Lung (tissue), 17 donors: ENCODE measurements at places on chromosomes 5 and 9.

DNA sequence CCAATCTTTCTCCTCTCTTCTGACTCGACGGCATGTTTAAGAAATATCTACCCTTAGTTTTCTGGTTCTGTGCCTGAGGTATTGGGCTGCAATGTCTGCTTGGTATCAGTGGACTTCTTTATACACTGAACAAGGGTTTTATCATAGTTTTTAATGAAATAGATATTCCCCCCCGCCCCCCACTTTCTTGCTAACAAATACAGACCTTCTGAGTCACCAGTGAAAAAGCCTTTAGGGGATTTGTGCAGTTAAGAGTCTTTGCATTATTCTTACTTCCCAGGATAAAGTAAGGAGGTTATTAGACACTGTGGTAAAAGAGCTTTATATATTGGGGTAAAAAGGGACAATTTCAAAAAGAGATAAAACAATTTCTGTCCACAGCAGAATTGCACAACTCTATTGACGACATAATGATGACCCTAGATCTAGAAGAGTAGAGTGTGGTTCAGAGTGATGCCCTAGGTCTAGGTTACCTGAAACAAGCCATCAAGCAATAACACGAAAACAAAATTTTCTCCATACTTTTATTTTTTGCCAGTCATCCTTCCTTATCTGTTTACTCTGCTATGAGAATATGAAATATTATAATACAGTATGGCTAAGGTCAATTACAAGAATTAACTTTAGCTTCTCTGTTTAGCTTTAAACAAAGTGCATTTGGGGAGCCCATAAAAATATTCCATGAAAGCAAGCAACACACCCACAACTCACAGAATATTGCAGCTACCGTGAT is 110.7 kb downstream of the PLK2 start:
- no peak for DNase-seq

- no peak for DNase-seq
Observed at GRCh38 chr5:32100691-32101302, 73.3 kb downstream of the GOLPH3 start.

GRCh38 chr9:93501406-93501805 is 48.0 kb upstream of the FAM120AOS start:
- no peak for DNase-seq

DNA sequence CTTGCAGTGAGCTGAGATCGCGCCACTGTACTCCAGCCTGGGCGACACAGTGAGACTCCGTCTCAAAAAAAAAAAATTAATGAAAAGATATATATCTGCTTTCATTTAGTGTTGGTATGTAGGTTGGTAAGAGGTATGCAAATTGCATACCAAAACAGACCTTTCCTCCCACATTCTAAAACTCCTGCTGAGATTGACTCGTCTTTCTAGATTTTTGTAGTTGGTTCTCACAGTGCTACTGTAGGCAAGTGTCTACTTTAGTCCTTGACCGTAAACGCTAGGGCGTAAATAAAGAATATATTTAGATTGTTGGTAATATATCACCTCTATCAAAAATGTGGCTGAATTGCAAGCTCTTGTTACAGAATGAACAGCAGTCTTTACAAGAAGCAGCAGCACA is 445.9 kb downstream of the CHSY3 start:
- no peak for DNase-seq

- no peak for DNase-seq
Observed at GRCh38 chr9:114888607-114889006, 41.8 kb downstream of the TNFSF8 start.

DNA sequence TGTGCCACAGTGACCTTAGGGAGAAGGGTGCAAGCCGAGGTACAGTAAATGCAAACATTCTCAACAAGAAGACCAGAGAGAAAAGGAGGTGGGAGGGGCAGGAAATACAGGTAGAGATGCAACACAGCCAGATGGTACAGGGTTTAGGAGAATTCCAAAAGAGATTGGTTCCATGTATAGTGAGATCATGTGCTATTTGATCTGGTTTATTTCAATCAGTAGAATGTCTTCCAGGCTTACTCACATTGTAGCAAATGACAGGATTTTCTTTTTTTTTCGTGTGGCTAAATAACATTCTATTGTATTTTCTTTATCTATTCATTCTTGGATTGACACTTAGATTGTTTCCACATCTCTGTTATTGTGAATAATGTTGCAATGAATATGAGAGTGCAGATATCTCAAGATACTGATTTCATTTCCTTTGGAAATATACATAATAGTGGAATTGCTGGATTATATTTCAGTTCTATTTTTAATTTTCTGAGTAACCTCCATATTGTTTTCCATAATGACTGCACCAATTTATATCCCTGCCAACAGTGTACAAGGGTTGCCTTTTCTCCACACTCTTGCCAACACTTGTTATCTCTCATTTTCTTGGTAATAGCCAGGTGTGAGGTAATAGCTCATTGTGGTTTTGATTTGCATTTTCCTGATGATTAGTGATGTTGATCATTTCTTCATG is 107.8 kb upstream of the GAS1 start:
- DNase-seq: no peak

GRCh38 chr9:76018235-76018634 is 127.8 kb downstream of the PCSK5 start:
- DNase-seq: no peak

DNA sequence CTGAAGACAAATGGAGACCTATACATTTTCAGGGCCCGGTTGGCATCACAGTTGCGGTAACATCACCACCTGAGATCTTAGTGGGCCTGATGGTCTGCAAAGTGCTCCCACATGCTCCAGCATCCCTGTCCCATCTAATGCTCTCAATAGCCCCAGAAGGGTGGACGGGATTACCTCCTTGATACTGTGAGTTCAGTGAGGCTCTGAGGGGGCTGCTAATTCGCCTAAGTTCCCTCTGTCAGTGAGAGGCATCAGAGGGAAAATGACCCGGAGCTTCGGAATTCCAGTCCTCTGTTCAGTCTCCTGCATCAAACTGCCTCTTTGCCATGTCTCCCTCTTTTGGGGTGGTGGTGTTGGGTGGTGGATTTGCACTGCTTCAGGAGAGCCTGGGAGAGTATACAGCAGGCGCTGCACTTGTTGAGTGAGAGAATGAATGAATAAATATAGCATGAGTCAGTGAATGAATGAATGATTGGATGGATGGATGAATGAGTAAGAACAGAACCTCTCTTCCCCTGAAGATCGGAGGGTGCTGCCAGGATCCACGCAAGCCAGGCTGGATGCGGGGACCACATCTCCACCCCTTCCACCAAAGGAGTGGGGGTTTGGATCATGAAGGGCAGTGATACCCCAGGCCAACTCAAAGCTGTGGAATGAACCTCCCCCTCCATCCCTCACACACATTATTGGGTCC is 141.0 kb downstream of the GABBR2 start:
- no peak for DNase-seq

GRCh38 chr9:9117866-9118265 is 1318.3 kb upstream of the DMAC1 start:
- no peak for DNase-seq

GRCh38 chr9:134566196-134566847 is 75.3 kb upstream of the COL5A1 start:
- DNase-seq: no peak

DNA sequence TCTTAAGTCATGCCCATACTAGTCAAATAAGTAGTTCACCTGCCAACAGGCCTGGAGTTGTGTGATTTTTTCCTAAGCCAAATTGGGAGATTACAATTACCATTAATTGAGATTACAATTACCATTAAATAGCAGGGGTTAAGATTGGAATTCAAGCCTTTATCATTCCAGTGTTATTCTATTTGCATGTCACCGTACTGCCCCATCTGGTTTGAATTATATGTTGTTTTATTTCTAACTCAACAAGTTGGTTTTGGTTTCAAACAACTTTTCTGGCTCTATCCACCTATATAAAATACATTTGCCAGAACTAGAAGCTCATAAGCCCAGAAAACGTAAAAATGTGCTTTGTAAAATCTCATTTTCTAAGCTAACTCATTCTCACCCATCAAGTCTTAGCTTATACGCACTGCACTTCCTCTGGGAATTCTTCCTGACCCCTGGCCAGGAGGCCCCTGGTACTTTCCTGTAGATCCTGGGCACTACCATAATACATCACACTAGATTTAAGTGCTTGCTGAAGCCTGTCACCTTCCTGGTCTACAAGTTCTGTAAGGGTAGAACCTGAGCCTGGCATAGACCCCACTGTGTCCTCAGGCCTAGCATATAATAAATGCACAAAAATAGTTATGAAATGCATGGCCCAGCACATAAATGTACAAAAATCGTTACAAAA is 242.0 kb upstream of the TRPM3 start:
- DNase-seq: no peak

DNA sequence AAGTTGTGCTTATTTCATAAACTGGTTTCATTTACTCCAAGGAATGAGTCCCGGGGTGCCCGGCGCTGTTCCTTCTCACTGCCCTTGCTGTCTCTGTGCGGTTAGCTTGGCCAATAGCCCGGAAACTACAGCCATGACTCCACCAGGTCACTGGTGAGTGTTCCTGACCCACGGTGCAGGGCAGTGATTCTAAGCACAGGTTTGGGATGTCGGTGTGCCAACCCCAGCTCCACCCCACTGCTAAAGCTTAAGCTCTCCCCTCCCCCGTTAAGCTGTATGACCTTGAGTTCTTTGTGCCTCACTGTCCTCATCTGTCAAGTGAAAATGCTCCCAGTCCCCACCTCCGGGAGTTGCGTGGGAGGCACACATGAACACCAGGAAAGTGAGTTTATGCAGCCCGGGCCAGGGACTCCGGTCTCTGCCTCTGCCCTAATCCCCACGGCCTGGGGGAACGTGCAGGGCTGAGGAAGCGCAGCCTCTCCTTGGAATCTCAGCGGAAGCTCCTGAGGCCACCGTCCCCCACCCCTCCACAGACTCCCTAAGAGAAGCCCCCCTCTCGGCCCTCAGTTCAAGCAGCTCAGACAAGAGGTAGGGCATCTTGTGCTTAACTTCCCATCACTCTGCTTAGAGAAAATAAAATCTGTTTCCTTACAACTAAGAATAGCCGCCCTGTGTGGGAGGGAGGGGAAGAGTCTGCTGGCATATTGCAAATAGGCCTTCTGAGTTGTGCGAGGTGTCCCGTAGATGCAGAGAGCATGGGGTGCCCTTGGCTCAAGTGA is 92.0 kb upstream of the RAI14 start:
- no peak for DNase-seq

DNA sequence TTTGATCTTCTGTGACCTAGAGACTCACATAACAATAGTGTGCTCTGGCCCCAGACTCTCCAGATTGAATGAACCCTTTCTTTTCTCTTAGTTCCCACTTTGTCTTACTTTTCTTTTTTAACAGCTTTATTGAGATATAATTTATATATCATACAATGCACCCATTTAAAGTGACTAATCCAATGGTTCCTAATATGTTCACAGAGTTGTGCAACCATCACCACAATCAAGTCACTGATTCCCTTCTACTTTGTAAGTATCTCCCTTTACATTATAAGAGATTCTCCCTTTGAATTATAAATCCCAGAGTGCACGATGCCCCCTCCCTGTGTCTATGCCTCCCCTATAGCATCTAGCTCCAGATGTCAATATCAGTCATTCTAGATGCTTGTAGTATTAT is 172.4 kb downstream of the HINT1 start:
- DNase-seq: no peak

- DNase-seq: no peak
Observed at GRCh38 chr5:71969460-71969859, 137.8 kb upstream of the MAP1B start.

DNA sequence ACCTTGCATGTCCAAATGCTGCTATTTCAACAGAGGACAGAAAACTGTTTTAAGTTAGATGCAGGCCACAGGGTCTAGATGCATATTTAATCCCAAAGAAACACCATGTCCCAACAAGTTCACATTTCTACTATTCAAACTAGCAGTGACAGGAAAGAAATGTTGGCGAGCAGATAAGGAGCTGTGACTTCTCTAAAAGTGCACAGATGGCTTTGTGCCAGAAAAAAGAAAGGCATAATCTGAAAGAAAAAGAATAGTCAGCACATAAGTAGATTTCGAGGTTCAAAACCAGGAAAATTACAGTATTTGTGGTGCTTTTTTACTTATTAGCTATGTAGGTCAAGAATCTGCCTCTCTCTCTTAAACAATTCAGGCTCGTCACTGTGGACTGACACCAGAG is 178.3 kb downstream of the DNAH5 start:
- DNase-seq: no peak

DNA sequence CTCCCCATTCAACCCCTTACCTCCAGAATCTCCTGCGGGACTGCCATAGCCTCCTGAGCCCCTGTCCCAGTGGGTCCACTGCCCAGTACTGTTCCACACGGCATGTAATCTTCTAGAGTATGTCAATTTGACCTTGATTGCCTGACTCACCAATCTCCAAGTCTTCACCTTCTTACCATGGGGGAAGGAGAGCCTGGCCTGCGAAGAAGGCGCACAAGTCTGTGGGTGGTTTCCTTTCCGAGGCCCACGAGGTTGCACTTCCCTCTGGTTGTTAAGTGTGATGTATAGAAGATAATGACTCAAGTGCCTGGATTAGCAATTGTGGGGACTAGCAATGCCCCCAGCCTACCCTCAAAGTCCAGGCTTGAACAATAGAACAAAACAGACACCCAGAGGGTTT is 8.1 kb upstream of the TENT4A start:
- DNase-seq: no peak

DNA sequence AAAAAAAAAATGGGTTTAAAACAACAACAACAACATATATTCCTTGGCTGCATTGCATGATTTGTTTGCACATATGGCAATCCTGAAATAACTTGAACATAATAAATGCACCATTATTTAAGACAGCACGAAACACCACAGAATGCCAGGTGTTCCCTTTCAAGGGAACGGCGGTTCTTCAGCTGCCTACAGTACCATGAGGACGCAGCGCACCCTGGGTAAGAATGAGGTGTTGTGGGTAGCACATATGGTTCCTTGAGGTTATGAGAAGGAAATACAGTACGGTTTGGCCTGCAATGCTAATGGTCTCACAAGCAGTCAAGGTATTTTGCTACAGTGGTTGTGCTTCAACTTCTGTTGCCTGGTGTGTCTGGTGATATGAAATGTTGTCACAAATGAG is 174.8 kb downstream of the SLC12A2 start:
- no peak for DNase-seq

DNA sequence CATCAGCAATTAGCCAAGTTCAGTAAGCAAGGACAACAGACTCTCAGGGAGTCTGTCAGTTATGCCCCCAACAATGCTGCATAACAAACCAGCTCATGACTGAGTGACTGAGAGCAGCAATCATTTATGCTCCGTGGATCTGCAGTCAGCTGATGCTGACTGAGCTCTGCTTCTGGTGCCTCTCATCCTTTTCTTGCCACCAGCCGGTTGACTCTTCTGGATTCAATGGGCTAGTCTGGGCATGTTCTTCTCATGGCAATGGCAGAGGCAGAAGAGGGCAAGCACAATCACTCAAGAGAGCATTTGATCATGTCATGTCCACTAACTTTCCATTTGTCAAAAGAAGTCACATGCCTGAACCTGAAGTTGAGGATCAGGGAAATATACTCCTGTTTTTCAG is 157.0 kb upstream of the NTRK2 start:
- DNase-seq: no peak
